ENCODE measurements at places on chromosomes 7 and 10. TPM values are rescaled to one million over a fixed set of nuclear protein-coding genes. Genes with fewer than 3 reads are reported as not detected.

Gene STOX1
- 0.19 TPM for total RNA-seq

- no peak for DNase-seq
These were observed 5.7 kb downstream of the LDB3 start for GRCh38 chr10:86673827-86674581.

DNA sequence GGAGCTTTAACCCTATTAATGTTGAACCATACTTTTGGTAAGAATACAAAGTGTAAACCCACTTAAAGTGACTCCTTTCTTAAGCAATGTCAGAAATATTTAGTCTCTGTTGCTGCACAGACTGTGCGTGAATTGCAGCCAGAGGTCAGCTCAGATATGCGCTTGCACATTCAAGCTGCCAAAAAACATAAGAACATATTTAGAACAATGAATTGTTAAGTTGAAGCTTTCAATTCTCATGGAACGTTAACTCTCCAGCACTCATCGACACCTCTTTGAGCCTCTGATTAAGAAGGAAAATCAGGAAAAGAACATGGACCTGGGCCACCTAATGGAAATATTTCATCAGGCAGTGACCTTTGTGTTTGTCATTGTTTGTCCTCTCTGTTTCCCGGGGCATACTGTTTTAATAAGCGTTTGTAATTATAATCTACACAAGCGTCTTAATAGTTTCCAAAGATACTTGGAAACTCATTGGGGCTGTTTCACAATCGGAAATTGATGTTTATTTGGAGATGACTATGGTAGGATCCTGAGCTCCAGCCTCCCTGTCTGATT, 193.0 kb upstream of the CELF2 start:
- DNase-seq, result no peak

DNA sequence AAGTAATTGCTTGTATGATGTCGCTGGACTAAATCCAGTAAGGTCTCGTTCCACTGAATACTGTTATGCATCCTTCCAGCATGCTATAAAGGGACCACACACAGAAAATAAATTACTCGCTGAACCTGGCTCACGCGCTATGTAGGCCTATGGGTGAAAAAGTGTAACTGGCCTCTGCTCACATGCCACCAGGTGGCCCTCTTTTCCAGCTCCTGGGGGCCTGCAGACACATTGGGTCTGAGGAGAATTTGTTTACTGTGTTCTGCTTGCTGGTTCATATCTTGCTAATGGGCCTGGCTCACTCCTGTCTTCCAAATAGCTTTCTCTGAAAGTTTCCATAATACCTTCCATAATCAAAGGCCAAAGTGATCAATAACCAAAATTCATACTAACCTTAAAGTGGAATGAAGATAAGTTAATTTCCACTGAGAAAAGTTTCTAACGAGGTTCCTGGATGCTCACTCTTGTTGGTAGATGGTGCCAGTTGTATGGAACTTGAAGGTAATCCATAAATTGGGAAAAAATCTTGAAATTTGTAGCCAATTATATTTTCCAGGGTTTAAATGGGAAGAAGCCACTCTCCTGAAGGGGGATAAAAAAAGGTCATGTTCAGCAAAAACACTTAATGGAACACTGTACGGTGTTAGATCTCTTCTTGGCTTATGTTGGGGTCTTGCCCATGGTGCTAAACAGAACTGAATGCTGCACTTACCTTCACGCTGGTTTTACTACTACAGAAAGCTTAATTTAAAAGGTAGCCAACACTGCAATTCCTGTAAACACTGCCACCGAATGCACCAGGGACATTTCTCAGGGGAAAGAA, 27.0 kb upstream of the ZPBP start:
- peak; percentile 43 for DNase-seq
